SW 1271 (cell line): ENCODE measurements at places on chromosomes 16 and 17.

GRCh38 chr16:51655249-51655648, 504.2 kb upstream of the SALL1 start:
- no peak for DNase-seq

DNA sequence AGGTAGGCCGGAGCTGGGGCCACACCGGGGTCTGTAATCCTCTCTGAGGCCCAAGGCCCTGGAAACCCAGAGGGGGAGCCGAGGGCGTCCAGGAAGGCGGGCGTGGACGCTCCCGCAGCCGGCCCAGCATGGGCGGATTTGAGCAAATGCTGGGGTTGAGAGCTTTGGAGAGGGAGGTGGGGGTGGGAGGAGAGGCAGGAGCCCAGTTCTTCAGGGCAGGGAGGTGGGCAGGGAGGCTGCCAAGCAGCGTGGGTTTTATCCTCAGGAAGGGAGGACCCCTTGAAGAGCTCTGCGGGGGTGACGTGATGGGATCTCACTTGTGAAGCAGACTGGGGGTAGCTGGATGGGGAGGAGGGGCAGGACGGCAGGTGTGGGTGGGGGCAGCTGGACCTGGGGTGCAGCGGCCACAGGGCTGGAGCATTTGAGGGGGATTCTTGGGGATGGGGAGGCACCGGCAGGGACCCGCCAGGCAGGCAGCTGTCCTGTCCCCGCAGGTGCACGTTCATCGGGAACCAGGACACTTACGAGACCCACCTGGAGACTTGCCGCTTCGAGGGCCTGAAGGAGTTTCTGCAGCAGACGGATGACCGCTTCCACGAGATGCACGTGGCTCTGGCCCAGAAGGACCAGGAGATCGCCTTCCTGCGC, 17.2 kb downstream of the TRAF7 start:
- DNase-seq, result no peak

DNA sequence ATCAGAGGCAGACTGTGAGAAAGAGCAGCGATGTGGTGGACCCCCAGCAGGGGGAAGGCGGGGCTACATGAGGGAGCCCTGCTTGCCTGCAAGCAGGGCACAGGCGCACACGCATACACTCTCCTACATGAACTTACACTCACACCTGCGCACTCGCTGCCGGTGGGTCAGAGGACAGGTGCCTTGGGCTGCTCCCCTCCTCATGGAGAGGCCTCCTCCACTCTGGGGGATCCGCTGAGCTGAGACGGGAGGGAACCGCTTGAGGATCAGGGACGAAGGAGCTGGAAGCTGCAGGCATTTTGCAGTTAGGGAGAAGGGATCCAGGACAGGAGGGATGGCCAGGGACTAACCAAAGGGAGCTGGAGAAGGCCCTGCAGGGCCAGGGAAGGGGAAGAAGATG, 14.2 kb downstream of the OSBPL7 start:
- no peak for DNase-seq

DNA sequence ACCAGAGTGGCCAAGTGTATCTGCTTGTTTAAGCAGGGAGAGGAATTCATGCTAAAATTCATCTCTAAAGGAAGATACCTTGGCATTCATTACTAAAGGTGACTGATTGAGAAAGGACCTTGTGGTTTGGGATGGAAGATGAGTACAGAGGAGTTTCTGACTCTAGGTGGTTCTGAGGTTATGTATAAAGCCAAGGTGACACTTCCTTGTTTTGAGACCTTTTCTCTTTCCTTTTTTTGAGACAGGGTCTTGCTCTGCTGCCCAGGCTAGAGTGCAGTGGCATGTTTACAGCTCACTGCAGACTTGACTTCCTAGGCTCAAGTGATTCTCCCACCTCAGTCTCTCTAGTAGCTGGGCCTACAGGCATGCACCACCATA, 9.1 kb downstream of the ABHD15 start:
- no peak for DNase-seq

GRCh38 chr17:67863624-67864247, 38.4 kb downstream of the BPTF start:
- DNase-seq, result no peak

DNA sequence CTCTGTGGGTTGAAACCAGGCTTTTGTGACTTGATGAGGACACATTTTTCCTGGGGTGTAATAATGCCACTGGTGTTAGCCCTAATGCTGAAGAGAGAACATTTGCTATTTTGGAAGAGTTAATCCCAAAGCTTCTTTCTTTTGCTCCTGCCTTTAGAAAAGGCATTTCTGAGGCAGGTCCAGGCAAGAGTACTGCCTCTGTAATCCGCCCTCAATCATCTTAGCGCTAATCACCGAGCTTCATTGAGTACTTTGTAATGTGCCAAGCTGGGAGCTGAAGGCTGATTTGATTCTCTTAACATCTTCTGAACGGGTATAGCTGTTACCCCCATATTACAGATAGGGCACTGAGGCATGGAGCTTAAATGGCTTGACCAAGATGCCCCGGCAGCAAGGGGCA, 60.3 kb downstream of the AKAP1 start:
- DNase-seq, result no peak

- no peak for DNase-seq
Observed at GRCh38 chr16:10744370-10745030, 858 bp downstream of the NUBP1 start.

GRCh38 chr17:47729476-47729875, 3.6 kb upstream of the TBX21 start:
- DNase-seq, result no peak

- DNase-seq, result no peak
Observed at GRCh38 chr16:22336581-22336980, 37.8 kb downstream of the CDR2 start.

GRCh38 chr17:31908386-31908785, 6.9 kb upstream of the UTP6 start:
- DNase-seq, result no peak

GRCh38 chr16:11372073-11372828, 27.0 kb downstream of the RMI2 start:
- DNase-seq, result no peak

GRCh38 chr17:39665642-39666224, 584 bp downstream of the TCAP start:
- DNase-seq, result no peak

DNA sequence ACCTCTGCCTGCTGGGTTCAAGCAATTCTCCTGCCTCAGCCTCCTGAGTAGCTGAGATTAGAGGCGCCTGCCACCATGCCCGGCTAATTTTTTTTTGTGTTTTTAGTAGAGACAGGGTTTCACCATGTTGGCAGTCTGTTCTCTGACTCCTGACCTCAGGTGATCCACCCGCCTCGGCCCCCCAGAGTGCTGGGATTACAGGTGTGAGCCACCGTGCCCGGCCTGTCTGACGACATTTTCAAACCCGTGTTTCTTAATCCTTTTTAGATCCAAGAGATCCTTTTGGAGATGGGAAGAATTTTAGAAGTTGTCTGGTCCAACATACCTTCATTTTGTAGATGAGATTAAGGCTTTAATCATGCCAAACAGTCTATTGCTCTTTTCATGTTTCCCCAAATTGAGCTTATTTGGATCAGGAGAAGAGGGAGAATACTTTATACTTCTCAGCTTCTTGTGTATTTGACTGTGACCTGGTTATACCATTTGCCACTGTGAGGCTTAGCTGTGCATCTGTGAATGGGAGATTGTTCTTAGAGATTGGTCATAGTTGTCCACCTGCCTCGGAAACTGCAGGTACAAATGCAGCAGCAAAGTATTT, 25.8 kb downstream of the USP10 start:
- no peak for DNase-seq

DNA sequence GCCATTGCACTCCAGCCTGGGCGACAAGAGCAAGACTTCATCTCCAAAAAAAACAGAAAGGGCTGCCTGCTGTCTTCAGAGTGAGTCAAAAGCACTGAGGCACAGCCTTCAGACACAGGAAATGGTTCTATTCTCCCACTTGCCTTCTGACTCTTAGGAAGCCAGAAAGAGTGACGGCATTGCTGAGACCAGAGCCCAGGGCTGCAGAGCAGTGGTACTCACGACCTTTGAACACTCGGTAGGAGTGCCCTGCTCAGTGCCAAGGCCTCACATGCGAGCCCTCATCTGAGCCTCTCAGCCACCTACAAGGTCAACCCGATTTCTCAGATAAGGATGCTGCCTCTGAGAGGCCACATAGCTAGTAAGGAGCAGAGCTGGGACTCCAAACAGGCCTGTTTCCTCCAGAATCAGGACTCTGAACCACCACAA, 3.5 kb upstream of the ITGAE start:
- no peak for DNase-seq

DNA sequence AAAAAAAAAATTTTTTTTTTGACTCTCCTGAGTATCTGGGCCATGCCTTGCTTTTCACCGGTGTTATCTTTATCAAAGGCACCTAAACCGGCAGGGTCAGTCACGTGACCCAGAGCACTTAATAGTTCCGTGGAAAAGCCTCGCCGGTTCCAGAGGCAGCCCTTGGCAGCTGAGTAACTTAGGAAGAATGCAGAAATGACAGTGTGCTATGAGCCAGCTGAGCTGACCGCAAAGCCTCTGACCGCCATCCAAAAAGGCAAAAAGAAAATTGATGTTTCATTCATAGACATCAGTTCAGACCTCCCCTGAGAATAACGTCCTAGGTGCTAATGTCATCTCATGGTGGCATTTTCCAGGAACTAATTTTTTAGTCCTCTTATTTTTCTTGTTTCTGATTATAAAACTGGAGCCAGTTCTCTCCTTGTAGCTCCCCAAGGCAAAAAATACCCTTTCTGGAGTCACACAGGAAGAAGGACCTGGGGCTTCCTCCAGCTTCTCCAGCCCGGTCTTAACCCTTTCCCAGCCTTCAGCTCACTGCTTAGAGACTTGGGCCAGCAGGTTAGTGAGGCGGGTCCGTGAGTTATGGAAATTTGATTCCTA, 122.6 kb downstream of the SOCS1 start:
- DNase-seq, result peak; percentile 64

DNA sequence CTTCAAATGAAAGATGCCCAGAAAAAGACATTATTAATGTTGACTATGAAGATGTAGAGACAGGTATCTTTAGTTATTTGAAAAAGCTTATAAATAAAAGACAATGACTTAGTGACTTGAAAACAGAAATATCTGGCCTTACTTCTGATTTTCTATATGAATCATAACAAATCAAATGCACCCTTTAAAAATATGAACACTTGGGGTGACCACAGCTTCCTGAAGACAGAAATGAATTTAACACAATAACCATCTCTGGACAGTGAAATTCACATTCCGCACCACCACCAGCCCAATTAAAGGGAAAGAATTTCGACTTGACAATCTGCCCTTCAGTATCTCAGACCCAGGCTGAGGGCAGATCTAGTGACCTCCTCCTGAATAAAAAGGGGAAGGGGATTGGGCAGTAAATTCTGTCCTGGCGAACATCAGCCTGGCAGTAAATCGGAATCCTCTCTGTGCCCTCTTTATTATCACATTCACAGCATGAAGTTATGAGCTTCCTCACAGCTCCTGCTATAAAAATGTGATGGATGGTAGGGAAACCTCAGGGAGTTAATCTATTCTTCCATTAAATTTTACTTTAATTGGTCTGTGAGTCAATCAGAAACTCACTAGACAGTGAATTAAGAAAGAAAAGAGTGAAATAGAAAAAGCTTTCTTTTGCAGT, 131.5 kb downstream of the SNX11 start:
- DNase-seq, result no peak

DNA sequence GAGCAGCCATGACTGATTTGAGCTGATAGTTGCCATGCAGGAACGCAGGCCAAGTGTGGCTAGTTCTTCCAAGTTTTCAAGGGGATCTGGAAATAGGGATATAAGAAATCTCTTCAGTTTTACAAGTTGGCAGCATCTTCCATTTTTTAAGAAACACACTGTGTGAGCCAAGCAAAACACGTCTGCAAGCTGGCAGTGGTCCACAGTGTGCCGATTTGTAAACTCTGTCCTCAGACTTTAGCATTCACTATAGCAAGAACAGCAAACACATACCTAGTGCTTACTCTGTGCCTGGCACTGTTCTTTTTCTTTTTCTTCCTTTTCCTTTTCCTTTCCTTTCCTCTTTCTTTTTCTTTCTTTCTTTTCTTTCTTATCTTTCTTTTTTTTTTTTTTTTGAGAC, 2.9 kb downstream of the ORAI3 start:
- no peak for DNase-seq

GRCh38 chr17:4721203-4722135, 9.8 kb upstream of the MED11 start:
- DNase-seq, result peak; percentile 23

DNA sequence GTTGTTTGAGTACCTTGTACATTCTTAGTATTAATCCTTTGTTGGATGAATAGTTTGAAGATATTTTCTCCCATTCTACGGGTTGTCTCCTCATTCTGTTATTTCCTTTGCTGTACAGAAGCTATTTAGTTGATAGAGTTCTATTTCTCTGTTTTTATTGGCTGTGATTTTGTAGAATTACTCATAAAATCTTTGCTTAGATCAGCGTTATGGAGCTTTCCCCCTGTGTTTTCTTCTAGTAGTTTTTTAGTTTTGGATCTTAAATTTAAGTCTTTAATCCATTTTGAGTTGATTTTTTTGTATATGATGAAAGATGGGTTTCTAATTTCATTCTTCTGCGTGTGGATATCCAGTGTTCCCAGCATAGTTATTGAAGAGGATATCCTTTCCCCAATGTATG, 45.4 kb downstream of the NFATC3 start:
- DNase-seq, result no peak

DNA sequence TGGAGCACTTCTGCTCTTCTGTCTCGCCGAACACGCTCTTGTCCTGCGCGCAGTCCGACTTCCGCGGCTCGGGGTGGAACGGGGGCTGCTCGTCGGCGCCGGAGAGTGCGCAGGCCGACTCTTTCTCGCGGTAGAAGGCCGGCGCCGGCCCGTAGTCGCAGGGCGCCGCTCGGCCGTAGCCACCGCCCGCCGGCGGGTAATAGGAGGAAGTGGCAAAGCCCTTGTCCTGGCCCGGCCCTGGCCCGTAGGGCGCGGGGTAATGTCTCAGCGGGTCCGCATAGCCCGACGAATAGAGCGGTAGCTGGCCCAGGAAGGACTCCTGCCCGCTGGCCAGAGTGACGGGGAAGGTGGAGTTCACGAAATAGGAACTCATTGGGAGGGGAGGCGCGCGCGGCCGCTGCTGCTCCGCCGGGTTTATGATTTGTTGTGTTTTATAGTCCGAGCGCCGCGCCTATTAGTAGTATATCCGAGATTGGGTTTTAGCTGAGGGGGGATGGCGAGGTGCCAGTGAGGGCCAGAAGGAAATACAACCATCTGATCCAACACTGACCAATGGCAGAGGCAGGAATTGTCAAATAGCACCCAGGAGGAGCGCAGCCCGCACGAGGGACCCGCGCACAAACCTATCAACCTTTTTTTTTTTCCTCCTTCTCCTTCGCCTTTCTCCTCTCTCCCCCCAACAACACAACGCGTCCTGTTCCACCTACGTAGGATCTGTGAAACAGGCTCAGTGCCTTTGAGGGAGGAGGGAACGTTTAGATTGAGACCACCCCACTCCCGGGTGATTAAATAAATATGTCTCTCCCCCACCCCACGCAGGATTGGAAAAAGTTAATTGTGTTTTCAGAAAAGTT, 4.4 kb upstream of the HOXB5 start:
- DNase-seq, result no peak

GRCh38 chr16:62853887-62854286, 817.6 kb upstream of the CDH8 start:
- no peak for DNase-seq
